ENCODE measurements at places on chromosomes 1 and 21.

GRCh38 chr1:43482215-43482614 is 28.5 kb upstream of the HYI start:
- no peak for ATAC-seq

DNA sequence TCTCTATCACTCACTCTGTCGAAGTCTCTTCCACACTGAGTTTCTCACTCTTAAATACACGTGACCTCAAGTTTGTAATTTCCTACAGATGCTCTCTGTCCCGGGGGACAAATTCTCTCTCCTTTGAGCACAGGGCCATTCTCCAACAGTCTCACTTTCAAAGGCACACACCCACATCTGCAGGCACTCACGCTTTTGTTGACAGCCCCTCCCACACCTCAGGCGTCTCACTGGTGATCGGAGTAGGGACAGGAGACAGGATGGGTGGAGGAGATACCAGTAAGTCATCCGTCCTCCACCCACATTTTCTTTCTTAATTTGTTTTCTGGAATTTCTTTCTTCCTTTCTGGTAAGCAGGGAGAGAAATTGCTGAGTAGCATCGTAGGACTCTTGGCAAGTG is 40.6 kb upstream of the GREM2 start:
- ATAC-seq, result no peak

DNA sequence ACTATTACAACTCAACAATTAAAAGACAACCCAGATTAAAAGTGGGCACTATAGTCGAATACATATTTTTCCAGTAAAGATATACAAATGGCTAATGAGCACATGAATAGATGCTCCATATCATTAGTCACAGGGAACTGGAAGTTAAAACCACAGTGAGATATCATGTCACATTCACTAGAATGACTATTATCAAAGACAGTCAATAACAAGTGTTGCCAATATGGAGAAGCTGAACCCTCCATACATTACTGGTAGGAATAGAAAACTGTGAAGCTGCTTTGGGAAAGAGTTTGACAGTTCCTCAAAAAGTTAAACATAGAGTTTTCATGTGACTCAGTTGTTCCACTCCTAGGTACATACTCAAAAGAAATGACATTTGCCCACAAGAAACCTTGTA is 30.6 kb upstream of the MRPS6 start:
- ATAC-seq, result peak; percentile 24

DNA sequence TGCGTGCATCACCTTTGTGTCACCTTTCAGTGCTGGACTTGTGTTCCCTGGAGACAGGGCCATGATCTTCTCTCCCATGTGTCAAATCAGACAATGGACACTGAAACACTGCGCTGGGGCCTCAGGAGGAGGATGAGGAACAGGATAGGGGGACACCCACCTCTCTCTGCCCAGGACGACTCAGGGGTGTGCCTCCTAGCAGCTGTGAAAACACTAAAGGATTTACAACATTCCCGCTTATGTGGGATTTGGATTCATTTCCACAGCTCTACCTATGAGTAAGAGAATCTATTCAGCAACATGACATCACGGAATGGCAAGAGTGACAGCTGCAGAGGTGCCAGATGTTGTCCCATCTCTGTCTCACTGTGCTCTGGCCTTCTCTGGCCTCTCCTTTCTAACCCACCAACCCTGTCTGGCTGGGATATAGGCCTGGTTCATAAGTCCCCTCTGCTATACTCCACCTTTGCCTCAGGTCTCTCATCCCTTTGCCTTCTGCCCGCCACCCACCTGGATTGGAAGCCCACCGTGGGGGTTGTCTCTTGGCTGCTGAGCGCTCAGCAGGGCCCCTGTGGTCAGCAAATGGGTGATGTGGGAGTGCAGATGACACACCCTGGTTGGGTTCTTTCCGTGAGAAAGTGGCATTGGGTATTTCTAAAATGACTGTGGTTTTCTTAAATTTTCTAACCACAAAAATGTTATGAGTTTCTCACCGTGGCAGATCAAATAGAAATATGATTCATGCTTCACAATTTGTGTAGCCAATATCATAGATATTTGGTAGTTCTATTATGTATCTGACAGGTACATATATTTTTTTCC is 47.1 kb upstream of the TLR5 start:
- ATAC-seq, result peak; percentile 90

DNA sequence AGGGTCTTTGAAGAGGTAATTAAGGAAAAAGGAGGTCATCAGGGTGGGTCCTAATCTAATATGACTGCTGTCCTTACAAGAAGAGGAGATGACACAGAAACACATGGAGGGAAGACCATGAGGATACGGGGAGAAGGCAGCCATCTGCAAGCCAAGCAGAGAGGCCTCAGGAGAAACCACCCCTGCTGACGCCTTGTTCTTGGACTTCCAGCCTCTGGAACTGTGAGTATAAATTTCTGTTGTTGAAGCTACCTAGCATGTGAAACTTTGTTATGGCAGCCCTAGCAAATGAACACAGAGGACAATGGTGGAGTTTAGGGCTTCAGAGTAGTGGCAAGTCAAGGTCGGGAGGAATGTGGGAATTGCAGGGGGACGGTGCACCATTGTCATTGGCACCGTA is 36.7 kb upstream of the FAM89A start:
- ATAC-seq, result no peak

DNA sequence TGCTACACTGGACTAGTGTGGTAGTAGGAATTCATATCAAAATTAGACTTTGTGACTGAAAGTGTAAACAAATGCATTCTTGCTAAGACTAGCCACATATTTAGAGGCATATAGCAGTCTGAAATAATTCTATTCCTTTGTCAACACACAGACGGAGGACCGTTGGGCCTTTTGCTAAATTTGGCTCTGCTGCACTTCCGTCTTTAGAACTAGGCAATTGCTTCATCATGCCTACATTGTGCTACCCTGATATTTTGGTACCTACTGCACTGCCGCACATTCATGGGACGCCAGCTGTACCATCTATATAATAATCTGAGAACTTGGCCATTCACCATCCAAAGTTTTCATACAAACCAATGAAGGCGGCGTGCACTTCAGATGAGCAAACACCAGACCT is 346.8 kb downstream of the KIF26B start:
- no peak for ATAC-seq

DNA sequence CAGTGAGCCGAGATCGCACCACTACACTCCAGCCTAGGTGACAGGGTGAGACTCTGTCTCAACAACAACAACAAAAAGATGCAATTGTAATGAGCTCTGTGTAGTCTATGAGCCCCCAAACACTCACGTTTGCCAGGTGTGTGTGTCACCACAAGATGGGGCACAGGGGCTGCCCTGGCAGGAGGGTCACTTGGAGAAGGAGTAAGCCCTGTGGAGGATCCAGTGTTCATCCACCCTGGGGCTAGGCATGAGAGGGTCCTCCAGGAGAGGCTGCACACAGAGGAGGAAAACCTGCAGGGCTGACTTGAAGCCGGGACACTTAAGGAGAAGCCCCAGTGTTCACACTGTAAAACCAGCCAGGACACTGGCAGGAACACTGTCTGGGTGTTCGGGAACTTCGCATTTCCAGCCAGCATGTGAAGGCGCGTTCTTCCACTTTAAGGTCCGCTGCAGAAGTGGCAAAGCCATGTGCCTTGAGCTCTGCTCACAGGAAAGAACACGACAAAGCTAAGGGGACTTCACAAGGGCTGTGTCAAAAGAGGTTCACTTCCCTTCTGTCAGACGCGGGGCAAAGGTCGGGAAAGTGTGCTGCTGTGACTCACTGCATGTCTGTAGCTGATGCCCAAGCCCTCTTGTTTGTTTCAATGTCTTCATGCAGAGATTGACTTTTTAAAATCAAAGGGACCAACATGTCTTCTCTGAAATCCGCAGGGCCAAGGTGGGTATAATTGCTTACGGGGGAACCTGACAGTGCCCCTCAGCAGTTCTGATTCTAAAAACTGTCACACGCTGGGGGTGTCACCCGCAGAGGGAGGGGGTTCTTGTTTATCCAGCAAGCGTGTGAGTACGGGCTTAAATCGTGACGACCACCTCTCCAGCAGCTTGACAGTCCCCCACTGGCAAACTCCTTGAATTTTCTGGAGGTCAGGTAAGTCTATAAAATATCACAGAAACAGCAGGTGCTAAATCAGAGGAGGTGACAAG is 102.8 kb downstream of the RIPK4 start:
- no peak for ATAC-seq

GRCh38 chr1:220326578-220326977 is 54.3 kb upstream of the RAB3GAP2 start:
- no peak for ATAC-seq

DNA sequence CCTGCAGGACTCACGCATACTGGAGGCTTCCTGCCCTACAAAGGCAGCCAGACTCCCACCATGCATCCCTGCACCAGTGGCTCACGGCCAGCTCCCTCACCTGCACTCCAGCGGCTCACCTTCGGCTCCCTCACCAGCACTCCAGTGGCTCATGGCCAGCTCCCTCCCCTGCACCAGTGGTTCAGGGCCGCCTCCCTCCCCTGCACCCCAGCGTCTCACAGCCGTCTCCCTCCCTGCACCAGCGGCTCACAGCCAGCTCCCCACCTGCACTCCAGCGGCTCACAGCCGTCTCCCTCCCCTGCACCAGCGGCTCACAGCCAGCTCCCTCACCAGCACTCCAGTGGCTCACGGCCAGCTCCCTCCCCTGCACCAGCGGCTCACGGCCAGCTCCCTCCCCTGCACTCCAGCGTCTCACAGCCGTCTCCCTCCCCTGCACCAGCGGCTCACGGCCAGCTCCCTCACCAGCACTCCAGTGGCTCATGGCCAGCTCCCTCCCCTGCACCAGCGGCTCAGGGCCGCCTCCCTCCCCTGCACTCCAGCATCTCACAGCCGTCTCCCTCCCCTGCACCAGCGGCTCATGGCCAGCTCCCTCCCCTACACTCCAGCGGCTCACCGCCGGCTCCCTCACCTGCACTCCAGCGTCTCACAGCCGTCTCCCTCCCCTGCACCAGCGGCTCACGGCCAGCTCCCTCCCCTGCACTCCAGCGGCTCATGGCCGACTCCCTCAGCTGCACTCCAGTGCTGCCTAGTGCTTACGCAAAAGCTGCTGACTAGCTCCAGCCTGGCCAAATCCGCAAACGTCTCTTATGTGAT is 324.5 kb downstream of the NPHP4 start:
- ATAC-seq, result no peak
